ENCODE measurements at places on chromosomes 16 and 17.

DNA sequence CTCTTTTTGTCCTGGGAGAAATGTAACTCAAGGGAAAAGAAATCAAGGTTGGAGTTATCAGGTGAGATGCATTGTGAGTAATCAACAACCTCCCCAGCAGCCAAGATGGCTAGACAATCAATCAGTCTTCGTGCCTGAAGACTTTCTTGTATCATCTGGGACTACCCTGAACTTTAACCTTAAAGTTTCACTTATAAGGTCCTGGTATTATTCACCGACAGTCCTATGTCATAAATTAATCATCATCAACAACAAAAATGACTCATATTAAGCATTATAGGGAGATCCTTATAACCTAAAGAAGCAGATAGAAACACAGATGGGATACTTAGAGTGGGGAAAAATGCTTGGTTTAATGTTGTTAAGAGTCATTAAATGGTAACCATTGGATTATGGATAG lies 7.7 kb upstream of the TEKT3 start:
- DNase-seq = no peak

DNA sequence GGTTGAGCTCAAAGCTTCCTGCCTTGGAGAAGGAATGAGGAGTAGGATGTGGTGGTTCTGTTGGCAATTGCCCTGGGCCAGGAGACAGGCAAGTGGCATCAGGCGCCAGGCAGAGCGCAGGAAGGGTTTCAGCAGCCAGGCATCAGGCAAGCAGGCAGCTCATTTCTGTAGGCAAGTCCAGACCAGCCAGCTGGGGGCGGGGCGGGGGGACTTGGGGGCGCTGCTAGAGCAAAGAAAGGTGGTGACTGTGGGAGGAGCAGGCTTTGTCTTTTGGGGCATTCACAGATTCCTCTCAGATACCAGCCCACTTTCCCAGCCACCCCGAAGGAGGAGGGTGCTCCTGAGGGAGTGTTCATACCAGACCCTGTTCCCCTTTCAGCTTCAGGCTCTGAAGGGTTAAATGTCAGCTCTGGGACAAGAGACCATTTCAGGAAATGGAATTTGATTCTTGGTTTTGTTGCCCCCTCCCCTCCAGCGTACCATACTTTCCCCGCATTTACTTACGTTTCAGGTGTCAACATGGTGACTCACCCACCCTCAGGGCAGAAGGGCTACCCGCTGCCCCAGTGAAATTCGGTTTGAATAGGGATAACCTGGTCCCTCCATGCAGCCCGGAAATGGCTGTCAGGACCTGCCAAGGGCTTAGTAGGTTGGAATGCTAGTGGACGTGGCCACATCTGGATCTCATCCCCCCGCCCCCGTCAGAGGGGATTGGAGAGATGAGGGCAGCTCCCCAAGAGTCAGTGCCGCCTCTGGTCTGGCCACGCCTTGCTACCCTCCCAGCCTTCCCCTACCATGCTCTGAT lies 13.2 kb downstream of the NGFR start:
- no peak for DNase-seq

- no peak for DNase-seq
These were observed 20.9 kb upstream of the SOX9 start for GRCh38 chr17:72099919-72100318.

- DNase-seq = peak; percentile 39
These were observed at the start of gene ITGA3 for GRCh38 chr17:50055426-50056216. Gene ITGA3, plus strand, starts transcription at chr17:50056110. Its CDS starts 330 bp downstream, at chr17:50056440.

- DNase-seq = no peak
These were observed 29.6 kb upstream of the MRC2 start for GRCh38 chr17:62597920-62598319.

DNA sequence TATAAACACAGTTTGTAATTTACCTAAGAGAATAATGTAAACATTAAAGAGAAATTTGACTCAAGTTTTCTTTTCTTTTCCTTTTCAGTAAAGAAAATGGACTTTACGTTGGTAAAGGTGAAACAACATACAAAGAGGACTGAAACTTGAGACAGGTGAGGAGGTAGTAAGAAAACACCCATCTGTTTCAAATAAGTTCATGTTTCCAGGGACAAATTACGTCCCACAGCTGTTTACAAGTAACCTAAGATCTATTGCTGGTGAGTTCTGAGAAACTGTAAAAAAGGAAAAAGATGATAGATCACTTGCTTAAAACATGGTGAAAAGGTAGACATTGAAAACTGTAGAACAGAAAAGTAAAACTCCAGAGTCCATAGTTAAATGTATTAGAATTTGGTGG lies 4.8 kb upstream of the ABCA5 start:
- DNase-seq = no peak

- no peak for DNase-seq
These were observed 18.1 kb downstream of the TMC6 start for GRCh38 chr17:78110363-78111015.

- no peak for DNase-seq
These were observed 18.6 kb downstream of the KCTD2 start for GRCh38 chr17:75065562-75066151.

GRCh38 chr16:73126525-73126853 lies 78.6 kb upstream of the ZFHX3 start:
- DNase-seq = peak; percentile 90

DNA sequence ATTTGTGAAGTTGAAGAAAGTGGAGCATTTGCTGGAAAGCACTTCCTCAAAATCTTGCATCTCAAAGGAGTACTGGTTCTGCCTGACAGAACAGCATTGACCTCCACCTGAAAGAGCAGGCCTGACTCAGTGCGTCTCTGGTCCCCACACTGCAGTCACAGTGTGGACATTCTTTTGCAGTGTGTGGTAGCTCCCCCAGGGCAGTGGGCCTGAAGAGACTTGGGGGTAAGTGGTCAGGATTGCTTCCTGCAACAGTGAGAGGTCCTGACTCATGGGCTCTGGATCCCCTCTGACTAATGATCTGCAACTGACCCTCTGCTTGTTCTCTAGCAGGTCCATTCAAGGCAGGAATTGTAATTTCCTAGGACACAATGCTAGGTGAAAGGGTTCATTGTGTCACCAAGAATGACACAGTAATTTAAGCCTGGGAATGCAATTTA lies 204.9 kb upstream of the KCNJ16 start:
- DNase-seq = no peak

- DNase-seq = no peak
These were observed 59.2 kb downstream of the ANKRD11 start for GRCh38 chr16:89431158-89431584.

- DNase-seq = no peak
These were observed 67.4 kb downstream of the SLC39A11 start for GRCh38 chr17:73025041-73025560.

- DNase-seq = no peak
These were observed 9.5 kb upstream of the TMEM101 start for GRCh38 chr17:44024271-44024663.

- no peak for DNase-seq
These were observed 70.0 kb upstream of the FAM20A start for GRCh38 chr17:68670967-68671693.

- DNase-seq = no peak
These were observed 13.6 kb upstream of the GGA2 start for GRCh38 chr16:23523876-23524385.

DNA sequence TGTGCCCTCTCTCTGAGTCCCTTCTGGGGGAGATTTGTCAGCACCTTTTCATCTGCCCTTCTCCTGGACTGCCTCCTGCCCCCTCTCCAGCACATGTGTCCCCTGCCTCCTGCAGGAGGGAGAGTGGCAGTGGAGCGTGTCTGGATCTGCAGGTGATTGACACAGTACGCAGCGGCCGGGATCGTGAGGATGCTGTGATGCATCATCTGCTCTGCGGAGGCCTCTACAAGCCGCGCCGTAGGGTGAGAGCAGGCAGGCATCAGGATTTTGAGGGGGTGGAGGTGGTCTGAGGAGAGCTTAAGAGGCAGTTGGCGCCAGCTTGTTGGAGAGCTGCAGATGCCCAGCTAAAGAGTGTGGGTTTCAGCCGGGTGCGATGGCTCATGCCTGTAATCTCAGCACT lies 10.9 kb downstream of the SLC9A5 start:
- no peak for DNase-seq

DNA sequence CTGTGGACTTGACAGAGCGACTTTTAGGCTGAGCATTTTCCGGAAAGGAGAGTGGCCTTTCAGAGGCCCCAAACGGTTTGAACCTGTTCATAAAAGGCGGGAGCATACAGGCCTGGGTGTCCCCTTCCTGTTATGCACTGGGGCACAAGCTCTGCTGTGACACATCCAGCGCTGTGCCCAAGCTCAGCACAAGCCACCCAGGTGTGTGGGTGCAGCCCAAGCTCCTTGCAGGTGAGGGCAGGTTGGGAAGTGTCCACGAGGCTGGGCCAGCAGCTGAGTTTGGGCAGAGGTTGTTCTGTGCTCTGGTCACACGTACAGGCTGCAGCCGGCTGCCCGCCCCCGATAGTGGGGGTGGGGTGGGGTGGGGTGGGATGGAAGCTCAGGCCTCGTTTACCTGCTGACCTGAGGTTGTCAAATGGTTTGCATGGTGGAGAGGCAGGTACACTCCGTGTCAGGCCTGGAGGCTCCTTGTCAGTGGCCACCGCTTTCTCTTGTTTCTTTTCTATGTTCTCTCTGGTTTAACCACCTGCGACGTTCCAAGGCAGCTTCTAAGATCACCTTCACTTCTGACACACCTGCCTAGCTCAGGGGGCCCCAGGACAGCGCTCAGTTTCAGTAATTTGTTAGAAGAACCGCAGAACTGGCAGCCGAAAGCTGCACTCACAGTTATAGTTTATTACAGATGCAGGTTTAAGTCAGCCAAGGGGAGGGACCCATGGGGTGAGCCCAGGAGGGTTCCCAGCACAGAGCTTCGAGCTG lies 194.7 kb upstream of the CIBAR2 start:
- DNase-seq = no peak

DNA sequence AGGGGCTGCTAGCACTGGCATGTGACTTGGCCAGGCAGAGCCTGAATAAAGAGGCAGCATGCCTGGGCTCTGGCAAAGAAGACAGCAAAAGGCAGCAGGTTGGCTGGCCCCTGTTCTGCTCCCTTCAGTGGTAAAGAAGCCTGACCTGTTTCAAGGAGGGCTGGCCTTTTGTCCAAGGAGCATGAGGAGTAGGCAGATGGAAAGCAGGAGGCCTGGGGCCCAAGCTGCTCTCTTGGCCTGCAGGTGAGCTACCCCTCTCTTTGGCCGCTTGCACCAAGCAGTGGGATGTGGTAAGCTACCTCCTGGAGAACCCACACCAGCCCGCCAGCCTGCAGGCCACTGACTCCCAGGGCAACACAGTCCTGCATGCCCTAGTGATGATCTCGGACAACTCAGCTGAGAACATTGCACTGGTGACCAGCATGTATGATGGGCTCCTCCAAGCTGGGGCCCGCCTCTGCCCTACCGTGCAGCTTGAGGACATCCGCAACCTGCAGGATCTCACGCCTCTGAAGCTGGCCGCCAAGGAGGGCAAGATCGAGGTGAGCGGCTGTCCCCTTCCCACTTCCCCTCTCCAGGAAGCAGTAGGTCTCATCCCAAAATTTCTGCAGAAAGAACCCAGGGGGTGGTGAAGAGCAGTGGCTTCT lies 8.0 kb downstream of the TRPV2 start:
- no peak for DNase-seq

DNA sequence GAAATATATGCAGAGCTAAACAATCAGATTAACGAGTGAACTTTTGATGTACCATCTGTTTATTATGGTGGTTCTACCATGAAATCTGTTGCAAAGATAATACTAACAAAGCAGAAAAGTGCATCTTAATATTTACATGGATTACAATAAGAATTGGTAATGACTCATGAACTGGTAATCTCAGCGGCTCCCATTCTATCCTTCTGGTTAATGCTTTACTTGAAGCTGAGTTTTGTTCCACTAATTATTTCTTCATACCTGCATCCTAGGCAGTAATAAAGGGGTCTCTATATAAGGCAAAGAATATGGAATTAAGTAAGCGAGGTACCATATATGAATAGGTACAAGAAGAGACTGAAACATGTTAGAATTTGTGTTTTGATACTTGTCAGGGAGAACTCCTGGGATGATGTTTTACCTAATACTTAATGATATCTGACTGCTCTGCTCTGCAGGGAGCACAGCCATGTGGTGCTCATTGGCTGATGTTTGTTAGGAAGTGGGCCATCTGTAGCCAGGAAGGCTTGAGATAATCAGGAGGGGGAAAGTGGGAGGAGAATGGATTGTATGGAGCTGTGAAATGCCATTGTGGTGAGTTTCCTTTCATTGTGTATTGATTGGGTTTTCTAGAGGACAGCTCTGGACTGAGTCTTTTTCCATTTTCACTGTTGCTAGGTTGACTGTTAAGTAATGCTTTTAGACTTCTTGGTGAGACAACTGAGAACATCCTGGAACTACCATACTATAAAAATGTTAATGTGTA lies 52.6 kb downstream of the MAP2K6 start:
- no peak for DNase-seq

GRCh38 chr17:79360196-79360595 lies 250.7 kb downstream of the RBFOX3 start:
- DNase-seq = no peak

- DNase-seq = no peak
These were observed 82.1 kb downstream of the GAS7 start for GRCh38 chr17:10116267-10116666.

DNA sequence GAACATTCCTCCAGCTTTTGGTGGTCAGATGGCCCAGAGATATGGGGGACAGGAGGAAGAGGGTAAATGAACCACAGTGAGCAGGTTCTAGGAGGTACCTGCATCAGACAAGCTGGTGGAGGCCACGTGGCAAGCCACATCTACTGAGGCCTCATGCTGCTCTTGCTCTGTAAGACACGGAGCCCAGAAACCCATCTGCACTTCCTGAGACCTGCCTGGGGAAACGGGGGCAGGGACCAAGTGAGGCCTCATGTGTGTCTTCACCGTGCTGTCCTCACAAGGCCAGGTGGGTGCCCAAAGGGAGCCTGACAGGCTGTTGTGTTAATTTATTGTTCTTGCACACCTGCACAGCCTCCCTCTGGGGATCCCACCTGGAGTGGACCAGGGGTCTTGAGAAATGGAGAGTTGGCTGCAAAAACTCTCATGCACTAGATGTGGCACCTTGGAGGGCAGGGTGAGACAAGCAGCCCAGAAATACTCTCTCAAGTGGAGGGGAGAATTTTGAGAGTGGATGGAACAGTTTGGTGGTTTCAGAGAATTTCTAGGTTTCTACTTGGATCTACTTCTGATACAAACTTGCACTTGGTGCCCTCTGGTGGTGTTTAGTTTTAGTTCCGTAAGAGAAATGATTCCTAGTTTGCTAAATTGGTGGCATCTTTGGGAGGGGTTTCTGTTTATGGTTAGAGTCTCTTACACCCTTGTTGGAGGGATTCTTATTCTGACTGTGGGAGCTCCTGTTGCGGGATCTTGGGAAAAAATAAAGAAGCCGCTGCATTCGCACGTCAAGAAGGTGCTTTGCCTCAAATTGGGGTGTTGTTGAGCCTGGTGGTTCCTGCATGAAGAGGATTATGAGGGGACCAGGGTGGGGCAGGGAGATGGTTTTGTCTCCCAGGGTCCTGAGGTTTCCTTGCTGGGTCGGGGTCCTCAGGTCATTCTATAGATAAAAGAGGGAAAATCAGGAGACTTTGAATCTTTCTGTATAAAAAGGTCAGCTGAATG lies 47.5 kb downstream of the SLC6A2 start:
- DNase-seq = peak; percentile 85

DNA sequence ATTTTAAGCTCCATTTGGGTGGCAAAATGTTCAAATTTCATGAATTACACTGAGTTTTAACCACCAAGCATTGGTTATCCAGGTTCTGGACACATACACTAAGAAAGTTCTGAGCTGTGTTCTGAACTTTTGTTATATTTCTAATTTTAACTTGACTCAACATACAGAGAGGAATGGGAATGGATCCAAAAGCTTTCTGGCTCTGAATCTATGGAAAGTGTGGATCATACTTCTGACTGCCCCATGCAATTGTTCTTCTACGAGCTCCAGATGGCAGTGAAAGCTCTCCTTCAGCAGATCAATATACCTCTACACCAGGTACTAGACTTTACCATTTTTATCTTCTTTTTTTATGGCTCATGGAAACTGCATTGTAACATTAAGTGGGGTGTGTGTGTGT lies 113.0 kb upstream of the NOG start:
- DNase-seq = no peak
